Stimulated activated CD4-positive, alpha-beta T cell treated with anti-CD3 and anti-CD28 coated beads, TNF-alpha, amount 100 ng/mL, for 1 hour (primary cell): ENCODE measurements at places on chromosomes 4 and X.

DNA sequence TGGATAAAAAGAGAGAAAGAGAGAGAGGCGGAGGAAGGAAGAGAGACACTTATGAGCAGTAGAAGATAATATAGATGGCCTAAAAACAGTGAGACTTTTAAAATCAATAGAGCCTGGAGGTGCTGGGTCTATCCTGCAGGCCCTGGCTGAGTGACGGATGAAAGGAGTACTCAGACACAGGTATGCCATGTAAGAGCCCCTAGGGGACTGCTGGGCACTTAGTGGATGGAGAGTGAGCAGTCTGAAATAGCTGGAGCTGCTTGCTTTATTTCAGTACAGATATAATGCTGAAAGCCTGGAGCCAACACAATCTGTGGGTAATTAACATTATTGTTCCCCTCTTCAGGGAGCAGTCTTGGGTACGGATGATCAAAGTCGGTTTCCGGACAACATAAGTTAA lies 578.6 kb downstream of the SPOCK3 start:
- no peak for DNase-seq

DNA sequence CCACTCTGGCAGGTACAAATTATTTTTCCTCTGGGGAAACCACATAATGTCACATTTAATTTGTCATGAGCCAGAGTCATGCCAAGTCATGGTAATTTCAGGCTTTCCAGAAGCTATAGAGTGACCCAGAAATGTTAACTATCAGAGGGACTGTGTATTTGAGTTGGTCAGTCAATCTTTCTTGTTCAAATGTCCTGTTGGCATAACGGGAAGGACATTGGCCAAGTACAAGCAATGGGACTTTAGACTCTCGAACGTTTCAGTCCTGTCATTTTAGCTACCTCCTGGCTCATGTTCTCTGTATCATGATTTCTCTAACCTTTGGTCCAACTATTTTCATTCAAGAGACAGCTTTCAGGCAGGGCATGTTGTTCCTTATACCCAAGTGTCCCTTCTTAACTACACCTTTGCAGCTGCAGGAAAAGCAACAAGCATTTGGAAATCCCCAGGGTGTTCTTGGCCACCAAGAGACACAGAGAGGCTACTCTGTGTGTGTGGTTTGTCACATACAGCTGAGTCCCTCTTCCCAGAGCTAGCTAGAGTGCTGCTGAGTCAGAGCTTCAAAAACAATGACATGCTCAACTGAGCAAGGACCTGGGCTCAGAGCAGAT lies 142.6 kb downstream of the EGF start:
- no peak for DNase-seq

DNA sequence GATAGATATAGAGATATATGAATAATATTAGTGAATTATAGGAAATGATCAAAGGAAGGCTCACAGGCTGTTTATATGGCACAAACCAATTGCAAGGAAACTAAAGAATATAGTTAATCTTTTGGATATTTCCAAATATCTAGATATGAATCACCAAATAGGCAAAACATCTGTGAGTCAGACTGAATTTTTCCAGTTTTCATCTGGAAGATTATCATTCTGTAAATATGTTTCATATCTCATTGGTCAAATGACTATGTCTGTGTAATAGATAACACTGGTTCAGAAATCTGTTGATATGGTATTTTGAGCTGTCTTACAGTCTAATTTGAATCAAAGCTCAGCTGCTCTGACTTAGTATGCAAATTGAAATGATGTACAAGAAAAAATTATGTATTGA lies 303.6 kb downstream of the FAM133A start:
- no peak for DNase-seq

DNA sequence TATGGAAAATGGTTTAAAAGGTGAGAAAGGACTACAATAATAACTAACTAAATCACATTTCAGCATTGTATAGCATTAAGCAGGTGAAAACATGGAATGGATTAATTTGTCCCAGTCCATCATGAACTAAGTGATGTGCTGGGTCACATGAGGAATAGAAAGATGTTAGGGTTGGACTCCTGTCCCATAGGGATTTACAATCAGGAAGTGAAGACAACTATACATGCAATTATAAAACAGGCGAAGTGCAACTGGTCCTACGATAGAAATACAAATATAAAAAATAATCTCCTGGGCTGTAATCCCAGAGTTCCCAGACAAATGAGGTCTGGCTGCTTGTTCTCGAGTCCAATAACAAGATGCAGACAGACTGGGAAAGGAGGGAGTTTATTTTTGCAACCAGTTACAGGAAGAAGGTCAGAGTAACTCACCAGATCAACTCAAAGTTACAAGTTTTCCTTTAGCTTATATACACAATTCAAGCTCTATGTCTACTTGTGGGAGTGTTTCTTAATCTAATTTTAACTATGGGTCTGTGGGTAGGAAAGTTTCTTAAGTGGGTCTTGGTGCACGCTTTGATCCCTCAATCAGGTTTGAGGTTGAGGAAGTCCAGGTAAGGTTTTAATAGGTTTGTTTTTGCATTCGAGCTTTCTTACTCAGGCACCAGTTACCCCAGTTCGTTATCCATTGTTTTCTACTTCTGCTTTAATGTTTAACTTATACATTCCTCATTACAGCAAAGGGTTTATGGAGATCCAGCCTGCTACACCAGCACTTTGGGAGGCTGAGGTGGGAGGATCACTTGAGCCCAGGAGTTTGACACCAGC lies 50.1 kb downstream of the IGFBP7 start:
- no peak for DNase-seq

- DNase-seq = no peak
These were observed 16.9 kb upstream of the PLA2G12A start for GRCh38 chr4:109746728-109747127.

GRCh38 chrX:22313766-22314165 lies 41.1 kb downstream of the CBLL2 start:
- DNase-seq = no peak

DNA sequence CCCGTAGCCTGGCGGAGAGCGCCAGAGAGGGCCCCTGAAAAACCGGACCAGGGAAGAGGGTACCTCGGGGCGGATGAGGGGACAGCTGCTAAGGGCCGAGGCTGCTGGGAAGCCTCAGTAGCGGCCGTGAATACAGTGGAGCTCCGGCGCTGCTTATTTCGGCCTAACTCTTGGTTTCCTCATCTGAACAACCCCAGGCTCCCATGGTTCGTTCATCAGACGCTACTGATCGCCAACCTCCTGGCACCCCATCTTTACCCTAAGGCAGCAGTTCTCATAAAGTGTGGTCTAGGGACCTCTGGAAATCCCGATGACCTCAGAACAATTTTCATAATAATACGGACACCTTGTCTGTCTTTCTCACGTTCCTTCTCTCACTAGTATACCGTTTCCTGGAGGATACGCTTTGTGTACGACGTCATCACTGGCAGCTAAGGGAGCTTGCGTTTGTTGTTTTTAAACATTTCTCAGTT lies 645 bp upstream of the RAB28 start:
- DNase-seq = no peak

DNA sequence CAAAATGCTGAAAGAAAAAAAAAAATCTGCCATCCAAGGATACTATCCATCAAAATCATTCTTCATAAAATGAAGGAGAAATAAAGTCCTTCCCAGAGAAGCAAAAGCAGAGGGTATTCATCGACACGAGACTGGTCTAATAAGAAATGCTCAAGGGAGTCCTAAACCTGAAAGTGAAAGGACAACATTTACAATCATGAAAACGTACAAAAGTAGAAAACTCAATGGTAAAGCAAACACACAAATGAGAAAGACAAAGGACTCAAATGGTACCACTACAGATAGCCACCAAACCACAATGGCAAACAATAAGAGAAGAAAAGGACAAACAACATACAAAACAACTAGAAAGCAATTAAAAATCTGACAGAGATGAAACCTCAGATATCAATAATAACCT lies 41.0 kb downstream of the CD99L2 start:
- DNase-seq = no peak

DNA sequence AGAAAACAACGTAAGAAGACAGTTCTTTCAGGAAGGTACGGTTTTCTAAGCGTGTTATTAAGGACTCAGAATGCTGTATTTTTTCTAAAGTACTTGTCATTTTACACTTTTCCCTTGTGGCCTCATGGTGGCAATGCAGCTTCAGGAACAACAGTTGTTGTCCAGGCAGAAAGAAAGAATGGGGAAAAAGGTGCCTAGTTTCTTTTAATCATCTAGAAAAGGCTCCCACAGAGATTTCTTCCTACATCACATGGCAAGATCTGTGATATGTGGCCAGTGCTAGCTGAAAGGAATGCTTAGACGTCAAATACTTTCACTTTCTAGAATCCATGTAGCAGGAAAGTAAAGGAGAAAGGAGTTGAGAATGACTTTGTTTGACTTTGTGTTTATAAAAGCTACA lies 49.0 kb upstream of the TRAM1L1 start:
- no peak for DNase-seq

GRCh38 chr4:78766026-78766425 lies 10.1 kb upstream of the BMP2K start:
- DNase-seq = no peak

GRCh38 chr4:123319639-123320038 lies 77.0 kb upstream of the SPRY1 start:
- no peak for DNase-seq

- no peak for DNase-seq
These were observed 2.9 kb downstream of the CPZ start for GRCh38 chr4:8595237-8596087.

- DNase-seq = no peak
These were observed 6.3 kb downstream of the HMGB3 start for GRCh38 chrX:150989420-150989819.

DNA sequence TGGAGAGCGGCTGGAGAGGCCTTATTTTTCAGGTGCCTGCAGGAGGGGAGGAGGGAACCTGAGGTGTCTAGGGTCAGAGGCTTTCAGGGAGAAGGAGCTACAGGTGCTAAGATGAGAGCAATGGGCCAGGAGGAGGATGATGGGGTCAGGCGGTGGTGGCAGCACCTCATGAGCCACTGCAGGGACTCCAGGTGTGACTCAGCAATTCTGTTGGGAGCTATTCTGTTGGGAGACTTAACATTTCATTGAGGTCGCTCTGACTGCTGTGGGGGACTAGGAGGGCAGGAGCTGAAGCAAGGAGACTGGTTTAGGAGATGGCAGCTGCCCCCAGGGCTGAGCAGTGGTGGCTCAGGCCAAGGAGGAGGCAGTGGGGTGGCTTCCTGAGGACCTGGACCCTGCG lies 65.0 kb downstream of the CLDN34 start:
- DNase-seq = no peak

DNA sequence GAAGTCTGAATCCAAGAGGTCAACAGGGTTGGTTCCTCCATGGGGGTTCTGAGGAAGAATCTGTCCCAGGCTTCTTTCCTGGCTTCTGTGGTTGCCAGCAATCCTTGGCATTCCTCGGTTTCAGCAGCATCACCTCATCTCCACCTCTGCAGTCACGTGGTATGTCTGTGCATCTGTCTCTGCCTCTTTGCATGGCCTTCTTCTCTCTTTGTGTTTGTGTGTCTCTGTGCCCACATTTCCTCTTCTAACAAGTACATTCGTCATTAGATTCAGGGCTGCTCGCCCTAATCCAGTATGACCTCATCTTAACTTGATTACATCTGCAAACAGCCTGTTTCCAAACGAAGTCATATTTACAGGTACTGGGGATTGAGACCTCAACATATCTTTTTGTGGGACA lies 114.0 kb downstream of the BCOR start:
- no peak for DNase-seq
